ENCODE measurements at places on chromosomes 7 and 10.
A peak's percentile ranks its signal among the peaks of the same experiment; 100 is the strongest.

- DNase-seq: no peak
These were observed 4.8 kb downstream of the INA start for GRCh38 chr10:103281753-103282152.

GRCh38 chr10:8416760-8417159 lies 362.3 kb downstream of the GATA3 start:
- no peak for DNase-seq

- DNase-seq: no peak
These were observed 38.4 kb downstream of the PLPP4 start for GRCh38 chr10:120495226-120496009.

- DNase-seq: no peak
These were observed 104.9 kb upstream of the FOXP2 start for GRCh38 chr7:114309729-114310128.

DNA sequence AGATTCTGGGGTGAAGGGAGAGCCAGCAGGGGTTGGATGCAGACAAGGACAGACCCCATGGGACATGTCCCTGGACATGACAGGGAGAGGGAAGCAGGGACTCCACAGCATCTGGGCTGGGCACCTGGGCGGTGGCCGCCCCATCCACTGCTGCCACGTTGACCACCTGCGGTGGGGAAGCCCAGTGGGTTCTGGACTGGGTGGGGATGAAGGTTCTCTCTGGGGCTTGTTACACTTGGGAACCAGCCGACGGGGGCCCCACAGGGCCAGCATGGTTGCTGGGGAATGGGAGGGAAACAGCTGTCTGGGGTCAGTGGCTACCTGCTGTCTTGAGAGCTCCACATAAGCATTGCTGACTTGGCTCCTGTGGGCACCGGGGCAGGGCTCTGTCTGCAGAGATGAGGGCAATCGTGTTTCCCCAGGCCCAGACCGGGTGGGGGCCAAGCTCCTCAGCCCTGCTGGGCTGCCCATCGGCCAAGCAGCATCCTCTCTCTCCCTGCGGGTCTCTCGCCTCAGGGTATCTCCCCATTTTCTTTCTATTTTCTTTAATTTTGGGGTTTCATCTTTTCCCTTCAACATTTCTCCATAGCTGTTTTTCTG lies 443.6 kb upstream of the PFKP start:
- DNase-seq: no peak

- no peak for DNase-seq
These were observed 200.9 kb downstream of the TEX36 start for GRCh38 chr10:125482108-125482507.

DNA sequence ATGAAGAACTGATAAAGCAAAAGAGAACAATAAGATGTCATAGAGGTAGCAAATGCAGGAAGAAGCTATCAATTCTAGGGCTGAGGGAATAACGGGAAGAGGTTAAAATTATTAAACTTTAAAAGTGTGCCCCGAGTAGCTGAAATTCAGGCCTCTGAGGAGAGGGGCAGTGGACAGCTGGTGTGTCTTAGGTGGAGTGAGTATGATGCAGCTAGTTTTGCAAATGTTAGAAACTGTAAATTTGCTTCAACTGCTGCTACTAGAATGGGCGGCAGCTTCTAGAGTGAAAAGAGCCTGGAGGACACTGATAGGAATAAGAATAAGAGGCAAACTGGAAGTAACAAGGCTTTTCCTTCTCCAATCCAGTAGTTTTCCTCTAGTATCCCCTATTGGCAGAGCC lies 87.3 kb downstream of the SDHAF3 start:
- no peak for DNase-seq

GRCh38 chr7:33986951-33987947 lies 81.9 kb downstream of the BMPER start:
- DNase-seq: peak; percentile 87

DNA sequence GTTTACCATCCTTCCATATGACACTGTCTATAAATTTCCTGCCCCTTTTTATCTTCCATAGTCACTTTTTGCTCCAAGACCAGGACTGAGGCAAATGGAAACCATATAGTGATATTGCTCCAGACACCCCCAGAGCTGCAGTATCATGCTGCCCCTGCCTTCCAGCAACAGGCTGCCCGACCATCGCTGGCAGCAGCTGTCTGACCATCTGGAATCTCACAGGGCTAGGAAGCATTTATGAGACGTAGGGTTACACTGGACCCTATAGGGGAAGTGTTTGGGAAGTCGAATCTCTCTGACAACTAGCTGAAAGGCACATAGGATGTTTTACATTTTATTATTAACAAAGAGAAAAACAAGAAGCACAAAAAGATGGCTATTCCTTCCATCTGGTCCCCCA lies 19.4 kb downstream of the ENO4 start:
- DNase-seq: no peak

GRCh38 chr7:83014546-83014945 lies 148.1 kb downstream of the PCLO start:
- DNase-seq: no peak

DNA sequence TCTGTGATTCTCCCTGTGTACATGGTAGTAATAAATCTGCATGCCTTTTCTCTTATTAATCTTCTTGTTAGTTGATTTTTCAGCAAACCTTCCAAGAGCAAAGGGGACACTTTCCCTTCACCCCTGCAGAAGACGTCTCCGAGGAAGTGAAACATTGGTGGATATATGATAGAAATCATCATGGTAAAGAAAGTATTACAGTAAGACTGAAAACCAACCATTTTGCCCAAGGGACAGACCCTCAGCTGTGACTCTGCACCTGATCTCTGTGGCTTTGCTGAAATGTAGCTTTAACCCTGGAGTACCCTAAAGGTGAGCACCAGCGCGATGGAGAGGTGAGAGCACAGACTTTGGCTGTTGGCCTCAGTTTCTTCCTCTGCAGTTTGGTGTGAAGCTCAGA lies 32.8 kb upstream of the MYO3A start:
- DNase-seq: no peak

GRCh38 chr10:126179637-126180036 lies 208.6 kb downstream of the ADAM12 start:
- no peak for DNase-seq

- DNase-seq: no peak
These were observed 43.5 kb downstream of the TMEM270 start for GRCh38 chr7:73904219-73905137.

DNA sequence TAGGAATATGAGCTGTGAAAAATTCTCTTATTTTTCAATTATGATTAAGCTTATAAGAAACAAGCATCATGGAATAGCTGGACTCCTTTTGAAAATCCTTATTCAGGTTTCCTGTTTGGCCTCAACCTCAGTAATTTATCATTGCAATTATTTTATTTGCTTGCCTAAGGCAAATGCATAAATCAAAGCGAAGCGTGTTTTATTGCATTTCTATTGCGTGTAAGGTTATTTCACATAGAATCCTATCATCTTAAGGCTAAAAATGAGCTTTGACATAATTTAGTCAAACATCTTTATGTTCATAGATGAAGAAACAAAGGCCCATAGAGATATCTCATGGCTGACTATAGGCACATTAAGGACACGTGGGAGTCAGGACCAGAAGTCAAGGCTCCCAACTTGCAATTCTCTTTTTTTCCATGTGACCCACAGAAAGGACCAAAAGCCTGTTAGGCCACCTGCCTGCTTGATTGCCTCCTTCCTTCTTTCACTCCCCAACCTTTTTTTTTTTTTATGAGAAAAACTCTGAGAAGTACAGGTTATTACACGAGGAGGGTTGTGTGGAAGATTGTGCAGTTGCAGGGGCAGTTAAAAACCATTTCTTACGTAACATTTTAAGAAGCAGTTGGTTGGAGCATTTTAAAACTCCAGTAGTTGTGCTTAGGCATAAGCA lies 261.0 kb downstream of the HDAC9 start:
- DNase-seq: no peak
